ENCODE measurements at places on chromosomes 5 and 9.

DNA sequence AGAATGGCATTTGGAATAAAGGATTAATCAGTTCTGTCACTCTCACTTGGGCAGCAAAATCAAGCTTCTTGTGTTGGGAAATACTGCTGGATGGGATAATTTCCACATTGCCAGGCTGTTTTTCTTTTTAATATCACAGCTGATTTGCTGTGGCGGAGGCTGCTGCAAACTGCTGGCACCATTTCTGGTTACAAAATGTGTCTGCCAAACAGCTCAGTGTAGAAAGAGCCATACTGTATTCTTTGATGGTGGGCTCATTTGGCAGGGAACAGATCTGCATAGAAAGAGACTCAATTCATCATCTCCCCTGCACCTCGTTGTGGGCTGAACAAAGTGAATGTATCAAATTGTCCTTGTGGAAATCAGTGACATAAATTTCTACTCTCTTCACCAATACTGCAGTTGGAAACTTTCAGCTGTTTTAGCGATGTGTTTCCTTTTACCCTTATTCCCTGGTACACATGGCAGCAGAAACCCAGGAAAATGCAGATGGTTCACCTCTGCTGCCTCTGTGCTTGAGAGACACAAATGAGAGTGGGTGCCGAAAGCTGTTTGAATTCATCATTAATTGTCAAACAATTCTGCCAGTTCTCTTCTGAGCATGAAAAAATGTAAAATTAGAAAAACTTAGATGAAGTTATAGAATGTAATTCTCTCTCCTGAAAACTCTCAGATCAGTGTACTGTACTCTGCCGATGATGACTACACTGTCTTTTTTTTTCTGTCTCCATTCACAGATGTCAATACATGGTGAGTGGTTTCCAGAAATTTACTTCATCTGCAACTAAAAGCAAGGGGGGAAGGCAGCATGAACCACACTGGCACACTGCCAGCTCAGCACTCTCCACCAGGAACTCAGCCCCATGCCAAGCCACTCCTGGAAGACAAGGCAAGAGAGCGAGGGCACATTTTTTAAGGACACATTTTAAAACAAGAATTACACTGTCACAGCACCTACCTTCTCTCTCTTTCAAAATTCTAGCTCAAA is 75.0 kb downstream of the HMHB1 start:
- no peak for DNase-seq

GRCh38 chr5:172910828-172911627 is 48.2 kb upstream of the RPL26L1 start:
- no peak for DNase-seq

DNA sequence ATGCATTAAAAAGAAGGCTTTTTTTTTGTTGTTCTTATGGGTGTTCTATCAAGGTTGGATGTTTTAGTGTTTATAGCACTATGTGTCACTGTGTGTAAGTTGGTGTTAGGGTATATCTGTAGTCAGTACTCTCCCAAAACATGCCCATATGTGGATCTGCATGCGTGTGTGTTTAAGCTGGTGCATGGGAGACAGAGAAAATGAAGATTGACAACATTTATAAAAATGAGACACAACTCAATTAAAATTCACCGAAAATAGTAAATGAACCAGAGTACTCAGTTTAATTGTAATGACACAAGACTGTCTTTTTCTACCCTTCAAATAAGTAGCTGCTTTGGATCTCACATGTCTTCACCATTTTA is 323.4 kb downstream of the TMEM161B start:
- DNase-seq = no peak

DNA sequence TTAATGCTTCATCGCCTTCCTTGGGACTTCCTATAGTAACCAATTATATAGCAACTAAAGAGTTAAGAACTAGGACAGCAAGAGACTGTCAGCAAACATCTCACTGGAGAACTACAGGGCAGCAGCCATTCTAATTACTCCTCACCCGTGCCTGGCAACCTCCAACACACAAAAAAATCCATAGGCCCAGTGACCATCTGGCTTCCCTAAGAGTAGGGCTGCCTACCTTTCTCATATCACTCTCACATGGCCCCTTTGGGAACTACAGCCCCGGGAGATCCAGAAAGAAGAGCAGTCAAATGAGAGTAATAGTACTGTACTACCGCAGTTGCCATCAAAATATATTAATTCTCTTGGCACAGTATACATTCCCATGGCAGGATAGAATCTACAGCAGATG is 5.7 kb downstream of the DCAF10 start:
- no peak for DNase-seq

DNA sequence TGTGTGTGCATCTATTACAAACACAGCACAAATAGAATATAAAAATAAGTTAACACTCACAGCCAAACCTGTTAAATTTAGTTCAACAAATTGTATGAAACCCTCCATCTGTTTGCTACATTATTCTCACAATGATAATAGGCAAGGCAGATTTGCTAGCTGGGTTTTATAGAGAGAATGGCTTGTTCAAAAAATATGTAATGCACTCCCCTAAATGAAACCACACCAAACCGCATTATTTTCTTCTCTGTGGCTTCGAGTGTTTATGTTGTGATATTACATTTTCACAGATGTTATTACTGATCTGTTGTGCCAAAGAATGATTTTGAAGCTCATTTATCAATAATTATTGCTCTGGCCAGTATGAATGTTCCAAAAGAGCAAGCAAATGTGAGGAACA is 92.9 kb downstream of the SPATA31D1 start:
- DNase-seq = no peak

GRCh38 chr5:52943285-52943684 is 45.9 kb upstream of the ITGA2 start:
- no peak for DNase-seq

- DNase-seq = no peak
Observed at GRCh38 chr5:25427240-25427639, 782.5 kb upstream of the CDH10 start.

- no peak for DNase-seq
Observed at GRCh38 chr9:91714020-91714806, 235.8 kb downstream of the ROR2 start.

DNA sequence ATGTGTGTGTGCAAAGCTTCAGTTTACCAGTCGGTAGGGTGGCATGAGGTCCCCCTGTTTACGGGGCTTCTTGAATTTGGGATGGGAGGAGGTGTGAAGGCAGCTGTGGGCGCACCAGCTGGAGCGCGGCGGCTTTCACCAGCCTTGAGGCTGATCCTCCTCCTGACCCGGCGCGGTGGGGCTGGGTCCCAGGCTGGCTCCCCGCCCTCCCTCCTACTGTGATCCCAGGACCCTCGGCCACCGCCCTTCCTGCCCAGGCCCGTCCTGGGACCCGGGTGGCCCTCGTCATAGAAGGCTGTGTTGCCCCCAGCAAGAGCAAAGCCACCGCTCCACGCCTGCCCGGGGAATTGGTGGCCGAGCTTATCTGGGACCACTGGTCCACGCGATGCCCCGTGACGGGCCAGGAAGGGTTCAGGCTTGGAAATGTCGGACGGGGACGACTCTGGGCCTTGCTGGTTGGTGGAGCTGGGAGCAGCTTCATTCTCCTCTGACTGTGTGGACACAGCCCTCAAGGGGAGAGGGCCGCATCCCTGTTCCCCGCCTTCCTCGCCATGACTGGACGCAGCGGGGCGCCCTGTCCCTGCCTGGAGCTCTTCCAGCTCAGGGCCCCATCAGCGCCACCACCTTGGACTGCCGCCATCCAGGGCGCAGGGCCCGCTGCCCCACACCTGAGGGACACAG is 271.1 kb upstream of the IRX1 start:
- no peak for DNase-seq

DNA sequence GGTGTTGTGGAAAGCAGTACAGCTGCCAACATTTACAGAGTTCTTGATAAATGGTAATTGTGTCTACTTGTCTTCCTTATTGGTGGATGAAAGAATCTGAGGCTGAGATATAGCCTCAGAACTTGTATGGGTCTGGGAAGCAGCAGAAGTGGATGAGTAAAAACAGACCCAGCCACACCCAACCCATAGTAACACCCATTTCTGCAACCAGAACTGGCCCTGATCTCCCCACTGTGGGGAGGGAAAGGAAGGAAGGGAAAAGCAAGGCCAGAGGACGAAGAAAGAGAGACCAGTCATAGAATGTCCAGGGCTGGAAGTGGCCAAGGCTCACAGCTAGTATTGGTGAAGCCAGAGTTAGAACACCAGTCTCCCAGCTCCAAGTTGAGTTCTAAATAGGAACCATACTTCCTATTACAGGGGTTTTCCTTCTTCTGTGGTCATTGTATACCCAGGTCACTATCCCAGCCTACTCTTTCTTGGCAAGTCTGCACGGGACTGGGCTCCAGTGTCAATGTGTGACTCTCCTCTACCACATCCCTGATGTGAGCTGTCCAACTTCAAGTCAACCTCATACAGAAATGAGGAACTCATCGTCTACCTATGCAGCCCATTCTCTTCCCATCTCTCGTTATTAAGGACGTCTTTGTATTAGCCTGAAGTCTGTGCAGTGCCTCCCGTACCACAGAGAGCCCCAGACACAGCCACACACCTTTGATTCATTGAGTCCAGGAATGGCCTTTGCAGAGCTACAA is 35.9 kb downstream of the ITK start:
- DNase-seq = no peak

GRCh38 chr9:7125231-7125630 is 367.5 kb downstream of the KDM4C start:
- DNase-seq = no peak

- no peak for DNase-seq
Observed at GRCh38 chr5:150235500-150235854, 45.6 kb downstream of the SLC6A7 start.

DNA sequence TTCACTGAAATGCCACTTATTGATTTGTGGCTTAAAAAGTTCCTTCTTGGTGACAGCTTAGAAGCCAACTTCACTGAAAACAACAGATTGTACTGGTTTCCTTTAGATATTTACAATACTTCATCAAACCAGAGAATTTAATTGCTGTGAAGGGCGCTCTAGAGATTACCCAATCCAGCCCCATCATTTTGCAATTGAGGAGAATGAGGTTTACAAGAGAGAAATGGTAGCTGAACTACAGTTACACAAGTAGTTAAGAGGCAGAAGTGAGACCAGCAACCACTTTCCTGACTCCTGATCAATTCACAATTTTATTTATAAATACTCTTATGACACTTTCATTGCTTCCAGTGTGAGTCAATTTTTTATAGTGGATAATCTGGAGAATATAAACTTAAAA is 103.5 kb upstream of the APC start:
- no peak for DNase-seq

GRCh38 chr5:180041301-180042274 is 30.0 kb downstream of the RNF130 start:
- DNase-seq = no peak
